ENCODE measurements at places on chromosomes 4 and X.
A peak's percentile ranks its signal among the peaks of the same experiment; 100 is the strongest.

DNA sequence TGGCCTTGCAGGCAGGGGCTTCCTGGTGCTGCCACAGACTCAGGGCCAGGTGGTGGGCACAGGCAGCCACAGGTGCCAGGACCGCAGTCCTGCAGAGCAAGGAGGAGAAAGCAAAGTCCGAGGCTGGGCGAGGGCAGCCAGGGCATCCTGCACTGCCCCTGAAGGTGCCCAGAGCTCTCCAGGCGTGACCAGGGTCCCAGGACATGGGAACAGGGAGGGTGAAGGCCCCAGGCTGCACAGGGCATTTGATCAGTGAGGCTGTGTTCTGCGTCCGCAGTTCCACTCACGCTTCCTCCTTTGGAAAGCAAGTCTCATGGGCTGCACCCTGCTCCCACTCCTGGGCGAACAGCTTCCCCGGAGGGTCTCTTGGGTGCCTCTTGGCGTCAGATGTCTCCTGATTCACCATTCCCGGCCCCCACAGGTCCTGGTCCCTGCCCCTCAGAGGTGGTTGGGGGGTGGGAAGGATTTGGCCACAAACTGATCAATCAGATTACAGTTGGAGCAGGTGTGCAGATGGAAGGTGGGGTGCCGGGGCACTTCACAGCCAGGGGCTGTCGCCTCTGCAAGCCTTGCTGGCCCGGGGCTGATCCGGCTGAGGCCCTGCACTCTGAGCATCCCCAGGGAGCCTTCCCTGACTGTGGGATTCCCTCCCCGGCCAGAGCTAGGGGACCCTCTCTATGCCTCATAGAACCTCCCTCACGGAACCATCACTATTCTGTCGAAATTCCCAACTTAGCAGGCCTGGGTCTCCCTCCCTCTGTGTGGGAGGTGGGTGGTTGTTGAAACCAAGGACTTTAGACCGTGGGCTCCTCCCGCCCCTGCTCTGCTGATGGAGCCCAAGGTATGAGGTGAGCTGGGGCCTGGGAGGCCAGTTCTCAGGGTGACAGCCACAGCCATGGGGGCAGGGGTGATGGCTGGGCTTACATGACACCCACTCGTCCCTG is 3.3 kb downstream of the SH3TC1 start:
- no peak for DNase-seq

DNA sequence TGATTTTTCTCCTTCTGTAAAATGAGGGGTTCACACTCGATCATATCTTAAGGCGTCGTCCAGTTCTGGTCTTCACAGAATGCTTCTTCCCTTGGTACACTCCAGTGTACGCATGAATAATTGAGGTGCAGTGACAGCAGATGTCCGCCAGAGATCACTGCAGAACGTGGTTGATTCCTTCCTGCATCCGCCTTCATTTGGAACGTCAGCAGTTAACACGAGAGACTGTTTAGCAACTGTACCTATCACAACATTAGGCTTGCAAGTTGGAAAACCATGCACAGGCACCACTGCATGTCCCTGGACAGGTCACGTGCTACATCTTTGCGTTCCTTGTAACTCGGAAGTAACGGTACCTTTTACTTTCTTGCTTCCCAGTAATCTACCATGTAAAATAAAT is 66.0 kb upstream of the GEMIN8 start:
- DNase-seq: peak; percentile 59

GRCh38 chr4:30866907-30867306 is 146.7 kb downstream of the PCDH7 start:
- no peak for DNase-seq

DNA sequence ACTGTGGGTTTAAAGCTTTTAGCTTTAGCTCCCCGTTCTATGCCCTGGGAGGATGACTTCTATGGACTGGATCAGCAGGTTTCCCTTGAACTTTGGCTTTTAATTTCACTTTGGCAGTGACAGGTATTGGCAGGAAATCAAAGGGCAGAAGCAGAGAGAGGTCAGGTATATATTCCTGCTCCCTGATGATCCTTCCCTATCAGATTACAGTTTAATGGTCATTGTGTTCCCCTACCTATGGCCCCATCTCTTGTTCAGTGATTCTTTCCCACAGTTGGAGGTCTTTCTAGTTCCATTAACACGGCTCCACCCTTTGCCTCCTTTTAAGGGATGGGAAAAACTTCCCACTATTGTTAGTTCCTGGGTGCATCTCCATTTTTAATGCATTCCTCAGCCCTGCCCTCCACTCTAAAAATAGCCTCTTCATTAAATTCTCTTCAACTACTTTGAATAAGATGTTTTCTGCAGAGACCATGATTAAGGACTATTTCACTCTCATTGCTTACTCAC is 107.8 kb upstream of the TMEM47 start:
- no peak for DNase-seq

DNA sequence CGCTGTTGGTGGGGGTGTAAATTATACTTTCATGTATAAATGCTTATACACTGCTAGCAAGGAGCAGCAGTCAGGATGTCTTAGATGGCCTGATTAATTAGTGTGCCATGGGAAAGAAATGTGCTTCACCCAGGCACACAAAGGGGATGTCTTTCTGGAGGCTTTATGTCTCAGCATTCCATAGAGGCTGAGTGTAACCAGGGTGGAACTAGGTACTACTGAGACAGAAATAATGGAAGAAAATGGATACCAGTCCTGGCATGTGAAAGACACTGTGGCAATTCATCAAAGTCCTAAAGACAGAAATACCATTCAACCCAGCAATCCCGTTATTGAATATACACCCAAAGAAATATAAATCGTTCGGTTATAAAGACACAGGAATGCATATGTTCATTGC is 52.5 kb downstream of the PF4 start:
- DNase-seq: no peak

GRCh38 chrX:38192007-38192810 is 28.5 kb downstream of the SRPX start:
- peak; percentile 10 for DNase-seq

DNA sequence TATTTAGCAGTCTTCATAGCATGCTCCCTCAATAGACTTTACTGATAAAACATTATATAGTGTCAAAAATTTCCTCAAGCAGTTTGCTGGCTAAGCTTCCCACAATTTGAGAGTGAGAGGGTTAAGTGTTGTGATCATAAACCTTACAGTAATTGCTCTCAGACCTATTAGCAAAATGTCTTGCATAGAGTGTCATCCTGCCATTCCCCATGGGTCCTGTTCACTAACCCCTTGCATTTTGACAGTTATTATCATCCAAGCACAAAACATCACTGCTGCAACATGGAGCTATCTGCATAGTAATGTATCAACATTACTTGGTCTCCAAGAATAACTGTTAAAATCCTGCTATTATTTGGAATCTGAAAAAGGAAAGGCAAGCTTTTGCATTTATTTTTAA is 196.1 kb upstream of the GK2 start:
- DNase-seq: no peak

- DNase-seq: no peak
These were observed 97.4 kb upstream of the S100G start for GRCh38 chrX:16552546-16552945.

DNA sequence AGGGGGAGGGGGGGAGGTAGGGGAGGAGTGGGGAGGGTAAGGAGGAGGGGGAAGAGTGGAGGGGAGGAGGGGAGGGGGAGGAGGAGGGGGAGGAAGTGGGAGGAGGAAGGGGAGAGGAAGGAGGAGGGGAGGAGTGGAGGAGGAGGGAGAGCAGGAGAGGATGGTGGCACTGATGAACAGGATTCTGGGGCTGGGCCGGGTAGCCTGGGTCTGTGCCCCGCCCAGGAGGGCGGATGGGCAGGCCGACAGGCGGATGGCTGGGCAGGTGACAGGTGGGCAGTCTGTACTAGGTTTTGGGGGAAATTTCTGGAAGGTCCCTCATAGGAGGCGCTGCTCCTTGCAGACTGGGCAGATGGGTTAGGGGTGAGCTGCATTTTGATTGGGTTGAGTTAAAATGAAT is 66.0 kb upstream of the ADRA2C start:
- no peak for DNase-seq

- no peak for DNase-seq
These were observed 44.0 kb upstream of the USP38 start for GRCh38 chr4:143140696-143141095.

- DNase-seq: no peak
These were observed 39.3 kb downstream of the GRIA3 start for GRCh38 chrX:123223409-123223808.

GRCh38 chr4:122764821-122765215 is 32.3 kb downstream of the BBS12 start:
- no peak for DNase-seq

- peak; percentile 71 for DNase-seq
These were observed 3.1 kb upstream of the P2RY4 start for GRCh38 chrX:70262952-70263567.

GRCh38 chr4:103424853-103425252 is 226.7 kb upstream of the CENPE start:
- DNase-seq: no peak
